ENCODE measurements at places on chromosomes 2 and 18.
A peak's percentile ranks its signal among the peaks of the same experiment; 100 is the strongest.

DNA sequence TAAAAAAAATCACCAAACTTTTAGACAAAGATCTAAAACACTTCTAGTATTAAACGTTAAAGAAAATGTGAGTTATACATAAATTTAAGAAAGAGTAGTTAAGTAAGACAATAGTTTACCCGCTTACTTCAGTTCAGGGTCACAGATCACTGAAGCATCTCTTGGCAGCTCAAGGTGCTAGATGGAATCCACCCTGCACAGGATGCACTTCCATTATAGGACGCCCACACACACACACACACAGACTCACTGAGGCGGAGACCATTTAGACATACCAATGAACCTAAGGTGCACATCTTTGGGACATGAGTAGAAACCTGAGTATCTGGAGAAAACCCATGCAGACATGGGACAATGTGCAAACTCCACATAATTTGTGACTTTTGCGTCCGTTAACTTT is 630.6 kb upstream of the ZNF804A start:
- DNase-seq = no peak

GRCh38 chr2:10124538-10125045 is 2.1 kb downstream of the RRM2 start:
- peak; percentile 86 for DNase-seq

DNA sequence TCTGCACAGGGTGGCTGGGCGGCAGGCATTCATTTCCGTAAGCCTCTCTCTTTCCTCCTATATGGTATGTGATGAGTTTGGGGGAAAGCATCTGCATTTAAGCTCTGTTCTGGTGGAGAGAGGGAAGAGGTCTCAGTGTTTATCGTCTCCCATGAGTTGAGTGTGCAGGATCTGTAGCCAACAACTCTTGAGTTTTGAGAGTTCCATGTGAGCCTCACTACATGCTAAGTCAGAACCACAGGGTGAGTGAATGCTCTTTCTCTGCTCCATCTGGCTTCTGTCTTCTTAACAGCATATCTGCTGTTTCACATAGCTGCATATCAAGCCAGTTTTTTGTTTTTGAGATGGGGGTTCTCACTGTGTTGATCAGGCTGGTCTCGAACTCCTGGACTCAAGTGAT is 22.7 kb downstream of the RAB31 start:
- DNase-seq = no peak

- no peak for DNase-seq
Observed at GRCh38 chr2:228377533-228377932, 196.0 kb upstream of the SPHKAP start.

- no peak for DNase-seq
Observed at GRCh38 chr18:7629416-7629815, 62.3 kb downstream of the PTPRM start.

- no peak for DNase-seq
Observed at GRCh38 chr2:80858965-80859364, 554.4 kb upstream of the LRRTM1 start.

- DNase-seq = no peak
Observed at GRCh38 chr18:6109743-6110142, 214.4 kb upstream of the TMEM200C start.

DNA sequence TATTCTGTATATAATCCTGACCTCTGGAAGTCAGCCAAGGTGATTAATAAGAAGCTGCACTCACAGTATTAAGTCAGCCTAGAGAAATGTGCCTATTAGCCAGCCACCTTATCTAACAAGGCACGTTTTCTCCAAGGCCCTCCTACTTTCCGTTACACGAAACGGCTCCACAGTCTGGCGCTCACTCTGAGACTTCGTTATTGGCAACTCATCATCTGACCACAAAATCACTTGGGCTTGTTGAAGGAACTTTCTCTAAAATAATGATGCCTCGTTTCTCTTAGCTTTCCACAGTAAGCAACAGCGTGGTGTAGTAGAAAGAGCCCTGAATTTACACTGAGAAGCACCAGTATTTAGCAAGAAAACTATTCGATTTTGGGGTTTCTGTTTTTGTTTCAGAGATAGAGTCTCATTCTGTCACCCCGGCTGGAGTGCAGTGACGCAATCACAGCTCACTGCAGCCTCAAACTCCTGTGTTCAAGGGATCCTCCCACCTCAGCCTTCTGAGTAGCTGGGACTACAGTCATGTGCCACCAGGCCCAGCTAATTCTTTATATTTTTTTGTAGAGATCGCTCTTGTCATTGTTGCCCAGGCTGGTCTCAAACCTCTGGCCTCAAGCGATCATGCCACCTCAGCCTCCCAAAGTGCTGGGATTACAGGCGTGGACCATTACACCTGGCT is 53.6 kb upstream of the SLC14A1 start:
- no peak for DNase-seq

- no peak for DNase-seq
Observed at GRCh38 chr2:17879913-17880274, 1.4 kb downstream of the KCNS3 start.

DNA sequence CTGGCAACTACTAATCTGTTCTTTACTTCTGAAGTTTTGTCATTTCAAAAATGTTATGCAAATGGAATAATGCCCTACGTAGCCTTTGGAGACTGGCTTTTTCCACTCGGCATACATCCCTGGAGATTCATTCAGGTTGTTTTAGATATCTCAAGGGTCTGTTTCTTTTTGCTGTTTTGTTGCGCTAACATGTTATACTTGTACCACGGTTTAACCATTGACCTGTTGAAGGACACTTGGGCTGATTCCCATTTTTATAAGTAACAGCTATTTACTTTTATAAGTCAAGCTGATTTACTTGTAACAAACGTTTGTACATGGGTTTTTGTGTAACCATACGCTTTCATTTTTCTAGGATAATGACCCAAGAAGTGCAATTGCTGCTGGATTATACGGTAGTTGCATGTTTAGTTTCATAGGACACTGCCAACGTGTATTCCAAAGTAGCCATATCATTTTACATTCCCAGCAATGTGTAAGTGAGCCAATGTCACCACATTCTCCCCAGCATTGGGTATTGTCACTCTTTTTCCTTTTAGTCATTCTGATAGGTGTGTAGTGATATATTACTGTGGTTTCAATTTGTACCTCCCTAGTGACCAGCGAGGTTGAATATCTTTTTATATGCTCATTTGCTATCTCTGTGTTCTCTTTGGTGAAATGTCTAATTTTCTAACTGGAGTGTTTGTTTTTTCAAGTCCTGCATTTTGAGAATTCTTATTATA is 36.5 kb upstream of the STAT4 start:
- no peak for DNase-seq

GRCh38 chr2:45874344-45874743 is 222.9 kb downstream of the PRKCE start:
- no peak for DNase-seq

DNA sequence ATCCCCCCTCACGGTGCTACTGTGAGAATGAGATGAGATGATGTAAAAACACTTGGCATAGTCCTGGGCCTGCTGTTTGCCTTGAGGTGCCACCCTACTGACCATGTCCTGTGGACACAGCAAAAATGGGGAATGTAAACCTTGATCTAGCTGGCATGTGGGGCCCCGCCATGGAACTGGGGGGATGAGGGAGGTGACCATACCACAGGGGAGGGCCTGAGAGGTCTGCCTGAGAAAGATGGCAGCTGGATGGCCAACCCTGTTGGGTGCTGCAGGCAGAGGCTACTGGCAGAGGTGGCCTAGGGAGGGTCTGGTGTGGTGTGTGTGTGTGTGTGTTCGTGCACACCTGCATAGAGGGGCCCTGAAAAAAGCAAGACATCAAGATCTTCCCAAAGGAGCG is 777 bp downstream of the HAAO start:
- no peak for DNase-seq

DNA sequence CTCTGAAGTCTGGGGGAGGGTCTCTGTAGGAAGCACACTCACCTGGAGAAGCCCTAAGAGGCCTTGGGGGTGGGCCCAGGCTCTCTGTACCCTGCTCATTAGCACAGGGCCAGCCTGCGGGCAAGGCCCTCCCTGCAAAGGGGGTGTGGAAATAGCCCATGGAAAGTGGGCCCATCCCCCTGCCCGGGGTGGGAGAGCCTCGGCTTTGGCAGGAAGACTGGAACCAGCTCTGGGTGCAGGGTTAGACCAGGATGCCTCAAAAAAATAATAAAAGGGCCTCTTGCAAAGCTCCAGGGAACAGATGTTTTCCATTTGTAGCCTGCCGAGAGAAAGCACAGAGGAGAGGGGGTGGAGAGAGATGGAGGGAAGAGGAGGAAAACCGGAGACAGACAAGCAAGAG is 98.7 kb downstream of the STPG4 start:
- DNase-seq = peak; percentile 82

- no peak for DNase-seq
Observed at GRCh38 chr2:11419781-11420180, 46.2 kb downstream of the E2F6 start.

- DNase-seq = no peak
Observed at GRCh38 chr18:7822435-7823331, 255.6 kb downstream of the PTPRM start.

DNA sequence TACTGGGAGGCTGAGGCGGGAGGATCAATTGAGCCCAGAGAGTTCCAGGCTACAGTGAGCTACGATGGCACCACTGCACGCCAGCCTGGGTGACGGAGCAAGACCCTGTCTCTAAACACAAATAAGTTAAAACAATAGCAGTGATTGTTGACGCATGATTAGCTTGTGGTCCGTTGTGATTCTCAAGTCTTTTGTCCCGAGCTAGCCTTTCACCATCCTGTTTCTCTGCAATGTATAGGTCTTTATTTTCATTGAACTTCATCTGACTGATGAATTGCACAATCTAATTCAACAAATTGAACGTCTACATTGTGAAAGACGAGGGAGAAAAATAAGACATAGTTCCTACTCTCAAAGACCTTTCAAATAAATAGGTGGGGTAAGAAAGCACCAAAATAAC is 8.8 kb upstream of the FZD7 start:
- no peak for DNase-seq
